ENCODE measurements at places on chromosomes 7 and 10. TPM values are rescaled to one million over a fixed set of nuclear protein-coding genes. Genes with fewer than 3 reads are reported as not detected.
A peak's percentile ranks its signal among the peaks of the same experiment; 100 is the strongest.

DNA sequence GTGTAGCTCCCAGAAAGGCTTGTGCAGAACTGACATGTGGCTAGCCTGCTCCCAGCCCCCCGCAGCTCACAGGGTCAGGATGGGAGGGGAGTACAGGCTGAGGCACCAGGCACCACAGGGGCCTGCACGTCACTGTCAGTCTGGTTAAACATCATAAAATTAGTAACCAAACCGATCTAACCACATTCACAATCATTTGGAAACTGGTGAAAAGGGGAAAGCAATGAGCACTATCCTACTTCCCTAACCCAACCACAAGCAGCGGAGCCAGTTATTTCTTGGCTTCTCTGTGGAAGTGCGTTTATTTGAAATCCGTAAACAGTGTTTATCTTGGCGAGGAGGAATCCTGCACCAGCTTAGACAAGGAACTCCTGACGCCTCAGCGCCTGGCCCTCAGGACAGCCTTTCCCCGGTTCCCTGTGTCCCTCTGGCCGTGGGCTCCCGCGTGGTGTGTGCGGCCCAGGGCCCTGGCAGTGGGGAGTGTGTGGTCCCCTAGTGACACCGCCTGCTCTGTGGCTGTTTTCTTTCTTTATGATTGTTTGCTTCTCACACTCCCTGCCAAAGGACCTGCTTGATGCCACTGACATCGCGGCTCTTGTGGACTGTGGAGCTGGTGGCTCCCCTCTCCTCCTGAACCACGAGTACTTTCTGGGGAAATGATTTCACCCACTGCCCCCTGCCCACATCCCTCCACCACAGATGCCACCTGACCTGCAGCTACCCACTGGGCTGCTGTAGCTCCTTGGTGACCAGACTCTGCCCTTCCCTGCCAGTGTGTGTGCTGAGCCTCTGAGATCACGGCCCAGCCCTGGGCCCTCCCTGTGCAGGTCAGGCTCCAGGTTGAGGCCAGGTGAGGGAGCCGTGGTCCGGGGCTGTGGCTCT, 38.0 kb downstream of the INPP5A start:
- peak; percentile 64 for DNase-seq

DNA sequence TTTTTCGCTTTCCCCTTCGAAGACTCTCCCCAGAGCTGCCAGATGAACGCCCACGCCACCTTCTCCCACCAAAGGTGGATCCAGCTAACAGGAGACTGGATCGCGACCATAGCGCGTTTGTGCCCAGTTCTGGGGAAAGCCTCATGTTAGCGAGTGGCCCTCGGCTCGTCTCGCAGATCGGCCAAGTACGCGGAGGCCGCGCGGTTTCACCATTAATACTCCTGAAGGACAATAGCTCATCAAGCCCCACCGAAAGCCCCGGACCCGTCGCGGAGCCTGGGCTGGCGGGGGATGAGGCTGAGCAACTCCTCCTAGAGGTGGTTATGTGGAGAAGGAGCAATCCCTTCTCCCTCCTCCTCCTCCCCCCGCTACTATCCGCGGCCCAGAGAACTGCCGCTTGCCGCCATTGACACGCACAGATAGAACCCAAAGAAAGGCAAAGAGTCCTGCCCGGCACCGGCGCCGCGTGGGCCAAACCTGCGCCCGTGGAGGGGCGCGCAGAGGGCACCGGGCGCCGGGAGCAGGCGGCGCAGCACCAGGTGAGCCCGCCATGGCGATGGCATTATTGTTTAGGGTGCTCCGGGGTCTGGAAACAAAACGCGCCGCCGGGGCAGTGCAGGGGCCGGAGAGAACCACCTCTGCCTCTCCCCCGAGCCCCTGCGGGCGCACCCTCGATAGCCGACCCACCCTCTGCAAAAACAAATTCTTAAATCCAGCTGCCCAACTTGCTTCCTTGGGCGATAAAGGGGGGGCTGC, at the start of gene MACROH2A2:
Gene MACROH2A2, plus strand, starts transcription at position 385 of the 756 bp plus-strand sequence. CDS start 22,813 bp downstream, outside the sequence.
- DNase-seq: peak; percentile 83

DNA sequence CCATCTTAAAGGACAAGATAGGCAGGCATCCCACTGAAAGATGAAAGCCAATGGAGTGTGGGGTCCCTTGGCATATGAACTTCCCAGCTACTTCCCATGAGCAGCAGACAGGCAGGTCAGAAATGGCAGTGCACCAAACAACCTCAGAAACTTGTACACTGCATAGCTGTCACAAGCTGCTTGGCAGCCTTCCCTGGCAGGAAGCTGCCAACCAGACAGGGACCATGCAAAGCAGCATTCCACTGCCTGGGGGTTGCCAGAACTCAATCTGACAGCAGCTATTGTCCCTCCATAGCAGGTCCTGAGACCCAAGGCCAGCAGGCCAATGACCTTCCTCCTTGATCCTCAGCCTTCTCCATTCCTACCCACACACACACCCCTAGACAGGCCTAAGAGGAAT, 139.5 kb downstream of the PLCE1 start:
- DNase-seq: peak; percentile 76

DNA sequence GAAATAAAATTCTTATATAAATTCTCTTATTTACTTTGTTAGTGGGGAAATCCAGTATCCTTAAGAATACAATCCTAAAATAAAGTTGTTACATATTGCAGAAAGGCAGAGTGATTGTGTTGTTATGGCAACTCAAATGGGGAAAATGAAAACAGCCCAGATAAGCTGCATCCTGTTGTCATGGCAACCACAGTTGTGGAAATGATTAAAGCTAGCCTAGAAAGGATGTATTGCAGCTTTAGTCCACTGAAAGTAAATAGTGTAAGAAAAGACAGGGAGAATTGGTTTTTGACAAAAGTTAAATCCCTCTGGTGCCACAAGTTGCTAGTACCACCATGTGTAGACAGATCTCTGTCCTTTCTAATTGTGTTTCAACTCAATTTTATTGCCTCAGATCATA, 43.2 kb downstream of the BTRC start:
- no peak for DNase-seq

DNA sequence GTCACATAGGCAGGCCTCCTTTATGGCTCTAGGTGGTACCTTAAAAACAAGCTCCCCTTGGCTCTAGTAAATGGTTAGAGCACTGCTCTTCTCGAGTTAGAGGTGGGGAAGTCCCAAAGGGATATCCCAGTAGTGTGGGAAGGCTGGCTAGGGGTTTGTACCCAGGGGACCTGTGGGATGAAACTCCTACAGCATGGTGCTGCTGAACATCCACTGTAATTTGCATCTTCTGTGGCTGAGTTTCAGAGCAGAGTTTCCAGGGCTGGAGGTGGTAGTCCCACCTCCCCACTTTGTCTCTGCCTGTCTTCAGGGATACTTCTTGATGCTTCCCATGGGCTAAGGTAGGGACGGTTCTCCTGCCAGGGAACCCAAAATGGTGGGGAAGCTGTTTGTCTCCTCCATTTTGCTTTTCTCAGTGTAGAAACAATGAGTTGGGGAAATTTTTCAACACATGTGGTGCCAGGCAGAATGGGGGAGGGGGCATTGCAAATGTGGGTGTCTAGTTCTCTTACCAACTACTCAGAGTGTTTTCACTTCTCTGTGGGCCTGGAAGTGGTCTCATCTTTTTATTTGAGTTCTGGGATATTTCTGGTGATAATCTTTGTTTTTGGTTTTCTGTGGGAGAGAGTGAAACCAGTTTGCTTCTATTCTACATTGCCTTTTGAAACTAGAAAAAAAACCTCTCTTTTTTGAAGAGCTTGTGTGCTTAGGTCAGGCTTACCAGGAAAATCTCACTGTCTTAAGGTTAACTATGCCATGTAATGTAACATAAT, 36.3 kb downstream of the SCART1 start:
- no peak for DNase-seq

DNA sequence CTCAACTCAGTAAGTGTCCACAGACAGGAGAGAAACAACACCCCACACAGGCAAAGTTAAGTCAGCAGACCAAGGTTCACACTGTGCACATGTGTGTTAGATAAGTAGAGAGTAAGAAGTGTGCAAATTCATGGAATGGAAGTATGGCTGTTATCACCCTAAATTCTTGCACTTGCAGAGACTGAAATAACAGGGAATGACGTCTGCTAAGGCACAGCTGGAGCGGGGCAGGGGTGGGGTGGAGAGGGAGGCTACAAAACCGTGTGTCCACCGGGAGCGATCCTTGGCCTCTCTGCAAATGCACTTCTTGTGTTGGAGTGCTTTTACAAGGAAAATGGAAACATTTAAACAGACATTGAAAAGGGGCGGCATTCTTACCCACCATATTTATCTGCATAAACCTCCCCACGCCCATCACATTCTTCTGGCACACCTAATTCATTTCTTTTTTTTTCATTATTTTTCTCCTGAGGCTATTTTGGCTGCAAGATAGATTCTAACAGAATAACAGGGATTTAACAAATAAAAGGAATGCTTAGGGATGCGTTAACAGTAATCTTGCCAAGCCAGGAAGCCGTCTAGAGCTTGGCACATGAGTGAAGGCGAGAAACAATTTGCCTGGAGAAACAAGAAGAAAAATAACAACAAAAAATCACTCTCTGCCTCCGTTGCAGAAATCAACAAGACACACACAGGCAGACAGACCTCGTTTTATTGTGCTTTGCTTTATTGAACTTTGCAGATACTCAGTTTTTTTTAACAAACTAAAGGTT, 30.1 kb downstream of the TNS3 start:
- peak; percentile 63 for DNase-seq

DNA sequence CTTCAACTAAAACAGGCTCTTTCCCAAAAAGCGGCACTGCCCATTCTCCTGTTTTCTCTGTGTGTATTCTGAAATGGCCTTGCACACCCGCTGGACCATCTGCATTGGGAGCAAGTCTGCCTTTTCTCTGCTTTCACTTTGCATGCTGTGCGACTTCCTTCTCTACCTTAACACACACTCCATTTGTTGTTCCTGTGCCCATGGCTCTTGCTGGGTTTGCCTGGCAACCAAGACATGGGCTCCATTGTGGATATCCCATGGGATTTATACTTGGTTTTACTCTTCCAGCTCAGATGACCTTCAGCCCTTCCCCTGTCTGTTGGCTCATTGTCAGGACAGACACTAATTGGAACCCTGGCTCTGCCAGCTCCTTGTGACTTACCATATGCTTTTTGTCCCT, 465.3 kb downstream of the REEP3 start:
- no peak for DNase-seq

DNA sequence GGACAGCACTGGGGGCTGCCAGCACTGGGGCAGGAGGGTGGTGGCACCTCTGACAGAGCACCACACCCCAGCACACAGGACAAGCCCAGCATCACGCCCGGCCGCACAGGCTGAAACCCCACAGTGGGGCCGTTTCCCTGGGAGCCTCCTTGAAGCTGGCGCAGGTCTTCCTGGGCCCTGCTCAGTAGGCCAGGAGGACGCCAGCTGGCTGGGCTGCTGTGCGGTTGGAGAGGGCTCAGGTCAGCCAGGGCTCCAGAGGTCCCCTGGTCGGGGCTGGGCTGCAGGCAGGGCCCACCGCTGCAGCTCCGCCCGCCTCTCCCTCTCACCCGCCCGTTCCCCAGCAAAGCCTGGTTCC, 137.3 kb downstream of the TCERG1L start:
- no peak for DNase-seq

DNA sequence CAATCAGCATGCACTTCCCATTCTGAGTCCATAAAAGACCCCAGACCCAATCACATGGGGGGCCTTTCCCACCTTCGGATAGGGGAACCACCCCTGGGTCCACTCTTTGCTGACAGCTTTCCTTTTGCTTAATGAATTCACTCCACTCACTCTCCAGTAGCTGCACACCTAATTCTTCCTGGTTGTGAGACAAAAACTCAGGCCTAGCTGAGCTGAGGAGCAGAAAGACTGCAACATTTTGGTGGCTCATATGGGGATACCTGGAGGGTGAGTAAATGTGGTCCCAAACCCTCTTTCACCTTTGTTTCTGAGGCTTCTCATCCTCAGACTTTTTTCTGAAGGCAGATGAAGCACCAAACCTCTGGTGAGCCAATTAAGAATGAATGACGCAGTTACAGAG, 138.1 kb downstream of the WDR11 start:
- DNase-seq: no peak

DNA sequence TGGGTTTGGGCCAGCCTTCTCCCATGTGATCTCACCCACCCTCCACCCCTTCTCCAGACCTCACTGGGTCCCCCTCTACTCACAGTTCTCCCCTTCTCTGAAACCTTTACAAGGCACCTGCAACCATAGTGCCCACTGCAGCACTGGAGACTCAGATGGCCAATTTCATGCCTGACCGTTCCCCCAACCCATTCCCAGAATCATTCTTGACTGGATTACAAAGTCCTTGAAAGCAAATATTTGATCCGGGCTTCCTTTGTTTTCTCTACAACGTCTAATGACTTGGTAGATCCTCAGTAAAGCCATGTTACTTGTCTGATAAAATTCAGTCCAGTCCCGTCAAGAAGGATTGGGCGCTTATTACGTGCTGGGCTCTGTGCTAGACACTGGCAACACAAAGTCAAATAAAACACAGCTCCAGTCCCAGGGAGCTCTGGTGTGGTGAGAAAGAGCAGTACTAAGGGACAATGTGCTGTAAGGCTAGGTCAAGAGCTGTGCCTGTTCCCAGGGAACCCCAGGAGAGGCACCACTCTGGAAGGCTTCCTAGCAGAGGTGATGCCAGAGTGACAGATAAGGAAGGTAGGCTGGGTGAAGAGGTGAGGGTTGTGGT, 36.5 kb downstream of the SH3PXD2A start:
- DNase-seq: no peak

- no peak for DNase-seq
Observed at GRCh38 chr7:45917064-45917463, 4.0 kb downstream of the IGFBP3 start.

- no peak for DNase-seq
Observed at GRCh38 chr7:83449781-83450180, 199.2 kb downstream of the SEMA3E start.

GRCh38 chr7:467856-468545, 51.6 kb downstream of the PDGFA start:
- no peak for DNase-seq

- DNase-seq: no peak
Observed at GRCh38 chr7:130908345-130909160, 174.5 kb upstream of the KLF14 start.

- DNase-seq: peak; percentile 88
Observed at GRCh38 chr10:71773221-71773971, at the start of gene VSIR. TSS of gene VSIR (minus strand) at chr10:71773520. CDS start at chr10:71773439, 81 bp downstream.

GRCh38 chr10:55500931-55501559, 700.0 kb upstream of the PCDH15 start:
- peak; percentile 65 for DNase-seq

Gene SRRM3
- total RNA-seq: 8.4 TPM

Gene MMRN2
- 14.9 TPM for total RNA-seq

Gene ACHE
- total RNA-seq: 10.5 TPM

Gene GPR37
- 76.3 TPM for total RNA-seq

Gene HPSE2
- total RNA-seq: 2.5 TPM

Gene DNAJC12
- 23.3 TPM for total RNA-seq

Gene PALD1
- total RNA-seq: 8.3 TPM

Gene GJD4
- 0.31 TPM for total RNA-seq

Gene CLIP2
- 16.5 TPM for total RNA-seq

Gene CRPPA
- total RNA-seq: 2.1 TPM

Gene UPK3B
- 19.1 TPM for total RNA-seq

Gene PGAM2
- 85.1 TPM for total RNA-seq

Measured in testis (tissue), 5 donors.